Pancreas (tissue), 10 donors: ENCODE measurements at places on chromosomes 16 and 17.
A peak's percentile ranks its signal among the peaks of the same experiment; 100 is the strongest.

GRCh38 chr17:65182233-65182632 is 45.1 kb downstream of the RGS9 start:
- DNase-seq = no peak

DNA sequence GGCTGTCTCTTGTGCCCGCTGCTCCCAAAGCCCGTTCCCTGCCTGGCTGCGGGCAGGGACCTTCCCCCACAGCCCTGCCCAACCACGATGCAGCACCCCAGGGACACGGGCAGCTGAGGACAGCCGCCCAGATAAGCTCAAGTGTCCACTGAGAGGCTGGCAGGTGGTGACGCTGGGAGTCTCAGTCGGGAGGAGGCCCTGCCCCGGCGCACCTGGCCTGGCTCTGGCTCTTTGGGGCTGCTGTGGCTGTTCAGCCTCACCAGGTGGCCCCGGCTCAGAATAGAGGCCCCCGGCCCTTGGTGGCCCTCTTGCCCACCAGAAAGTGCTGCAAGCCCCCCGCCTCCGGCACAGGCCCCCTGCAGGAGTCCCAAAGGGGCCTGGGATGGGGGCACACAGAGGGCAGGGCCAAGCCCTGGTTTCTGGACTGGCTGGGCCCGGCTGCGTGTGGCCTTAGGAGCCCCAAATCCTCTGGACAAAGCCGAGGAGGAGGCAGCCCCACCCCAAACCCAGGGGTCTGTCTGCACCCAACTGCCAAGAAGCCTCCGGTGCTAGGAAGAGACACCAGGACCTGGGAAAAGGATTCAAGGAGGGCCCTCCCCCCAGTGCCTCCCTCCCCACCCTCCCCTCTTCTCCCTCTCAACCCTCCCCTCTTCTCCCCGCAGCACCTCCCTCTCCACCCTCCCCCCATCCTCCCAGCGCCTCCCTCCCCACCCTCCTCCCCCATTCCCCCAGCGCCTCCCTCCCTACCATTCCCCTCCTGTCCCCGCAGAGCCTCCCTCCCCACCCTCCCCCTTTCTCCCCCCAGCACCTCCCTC is 5.3 kb downstream of the NTHL1 start:
- no peak for DNase-seq

DNA sequence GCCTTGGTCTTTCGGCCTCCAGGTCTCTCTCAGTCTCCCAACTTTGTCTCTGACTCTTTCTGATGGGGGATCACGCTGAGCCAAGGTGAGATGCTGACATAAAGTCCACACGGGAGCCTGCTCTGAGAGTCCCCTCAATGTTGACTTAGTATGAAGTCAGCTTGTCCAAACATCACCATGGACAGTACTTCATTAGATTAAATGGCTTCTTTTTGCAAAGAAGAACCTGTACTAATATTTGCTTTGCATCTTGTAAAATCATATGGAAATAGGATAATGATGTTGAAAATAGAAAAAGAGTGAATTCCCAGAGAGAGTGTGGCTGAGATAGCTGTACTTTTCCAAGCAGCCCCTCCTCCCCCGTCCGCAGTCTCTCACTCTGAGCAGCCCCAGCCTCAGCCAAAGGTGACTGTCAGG is 56.7 kb upstream of the SIAH1 start:
- no peak for DNase-seq

- no peak for DNase-seq
Measured at GRCh38 chr16:11208916-11209665, 46.9 kb downstream of the SOCS1 start.

- DNase-seq = no peak
Measured at GRCh38 chr16:66928702-66929388, 3.5 kb upstream of the RRAD start.

DNA sequence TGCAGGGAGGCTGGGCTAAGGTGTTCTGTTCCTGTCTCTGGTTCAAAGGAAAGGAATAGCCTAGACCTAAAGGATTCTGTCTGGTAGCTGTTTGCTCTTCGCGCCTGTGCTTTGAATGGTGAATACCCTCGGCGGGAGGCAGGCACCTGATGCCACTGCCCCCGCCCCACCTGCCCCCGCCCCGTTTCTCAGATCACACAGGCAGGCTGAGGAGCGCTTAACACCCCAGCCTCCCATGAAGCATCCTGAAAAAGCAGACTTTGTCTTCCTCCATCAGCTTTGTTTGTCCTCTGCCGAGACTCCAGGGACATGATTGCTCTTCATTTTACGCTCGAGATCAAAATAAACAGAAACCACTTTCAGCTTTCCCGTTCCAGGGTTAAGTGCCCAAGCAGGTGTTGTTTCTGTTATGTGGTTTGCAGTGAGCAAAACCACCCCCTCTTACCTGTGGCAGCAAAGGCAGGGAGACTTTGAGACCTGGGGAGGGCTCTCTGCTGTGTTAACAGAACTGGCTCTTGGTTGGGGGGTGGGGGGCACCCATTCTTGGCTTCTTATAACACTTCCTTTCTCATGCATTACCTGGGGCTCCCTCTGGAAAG is 452.1 kb downstream of the WWOX start:
- DNase-seq = no peak

DNA sequence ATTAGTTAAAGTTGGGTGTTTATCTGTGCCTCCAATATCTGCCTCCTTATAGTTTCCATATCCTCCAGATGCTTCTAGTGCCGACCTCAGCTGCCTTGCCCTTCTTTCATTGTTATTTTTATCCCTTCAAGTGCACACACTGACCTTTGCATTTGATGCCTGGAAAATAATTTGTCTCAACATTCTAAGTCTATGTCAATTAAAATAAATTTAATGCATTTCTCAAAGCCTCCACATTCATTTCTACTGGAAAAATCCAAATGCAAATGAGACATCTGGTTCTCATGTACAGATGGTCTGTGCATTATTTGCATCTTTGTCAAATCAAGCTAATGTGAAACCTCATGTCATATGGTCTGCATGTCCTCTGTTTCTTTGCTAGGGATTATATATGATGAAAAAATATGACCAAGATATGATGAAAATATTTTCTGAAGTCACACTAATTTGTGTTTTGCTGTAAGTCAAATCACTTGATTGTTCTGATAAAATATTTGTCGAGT is 61.4 kb downstream of the TMEM100 start:
- no peak for DNase-seq

GRCh38 chr16:72124761-72125634 is 31.4 kb downstream of the DHX38 start:
- peak; percentile 58 for DNase-seq

- DNase-seq = no peak
Measured at GRCh38 chr16:12416136-12416787, 387.4 kb downstream of the CPPED1 start.

DNA sequence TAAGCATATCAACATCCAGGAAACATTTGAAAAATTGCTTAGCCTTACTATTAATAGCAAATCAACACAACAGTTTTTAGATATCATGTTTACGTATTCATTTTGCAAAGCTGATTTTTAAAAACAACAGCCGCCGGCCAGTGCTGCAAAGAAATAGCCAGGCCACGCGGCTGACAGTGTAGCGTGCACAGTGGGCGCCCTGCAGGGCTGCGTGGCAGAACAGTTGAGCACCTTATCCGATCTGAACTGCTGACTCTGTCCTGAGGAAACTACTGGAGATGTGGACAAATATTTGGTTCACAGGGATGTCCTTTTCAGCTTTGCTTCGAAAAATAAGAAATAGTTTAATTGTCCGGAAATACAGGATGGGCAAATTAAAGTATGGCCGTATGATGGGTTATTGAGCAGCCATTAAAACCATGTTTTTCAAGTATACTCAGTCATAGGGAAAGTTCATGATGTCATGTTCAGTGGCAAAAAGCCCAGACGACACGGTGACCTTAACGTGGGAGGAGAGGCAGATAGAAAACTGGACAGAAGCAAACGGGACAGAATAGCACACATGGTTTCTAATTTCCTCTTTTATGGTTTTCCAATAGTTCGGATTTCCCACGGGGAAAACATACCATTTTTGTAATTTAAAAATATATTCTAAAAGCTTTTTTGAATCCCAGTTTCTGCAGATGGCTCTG is 52.4 kb upstream of the ENDOV start:
- no peak for DNase-seq

DNA sequence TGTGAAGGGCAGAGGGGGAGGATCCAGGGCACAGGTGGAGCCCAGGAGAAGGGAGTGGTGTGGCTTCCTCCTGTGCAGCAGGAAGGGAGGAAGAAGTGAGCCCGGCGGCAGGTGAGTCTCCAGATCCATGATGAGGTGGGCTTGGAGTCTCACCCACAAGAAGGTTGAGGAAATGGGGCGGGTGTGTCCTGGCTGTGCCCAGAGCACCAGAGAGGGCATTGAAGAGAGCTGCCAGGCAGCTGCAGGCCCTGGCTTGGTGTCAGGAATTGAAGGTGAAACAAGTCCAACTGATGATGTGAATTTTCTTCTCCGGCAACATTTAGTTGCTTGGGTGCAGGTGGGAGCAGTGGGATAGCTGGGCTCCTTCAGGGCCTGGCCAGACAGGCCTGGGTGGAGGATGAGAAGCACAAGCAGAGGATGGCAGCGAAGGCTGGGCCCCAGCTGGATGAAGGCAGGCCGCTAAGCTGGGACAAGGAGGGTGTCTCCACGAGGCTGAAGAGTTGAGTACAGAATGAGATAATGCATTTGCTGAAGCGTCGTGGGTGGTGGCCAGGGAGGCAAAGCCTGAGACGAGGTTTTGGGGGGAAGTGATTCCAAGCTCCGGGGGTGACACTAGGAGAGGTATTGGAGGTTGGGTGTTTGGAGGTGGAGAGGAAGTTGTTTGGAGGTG is 18.3 kb downstream of the NT5M start:
- DNase-seq = no peak

GRCh38 chr17:59378675-59379074 is 47.2 kb downstream of the YPEL2 start:
- DNase-seq = no peak

DNA sequence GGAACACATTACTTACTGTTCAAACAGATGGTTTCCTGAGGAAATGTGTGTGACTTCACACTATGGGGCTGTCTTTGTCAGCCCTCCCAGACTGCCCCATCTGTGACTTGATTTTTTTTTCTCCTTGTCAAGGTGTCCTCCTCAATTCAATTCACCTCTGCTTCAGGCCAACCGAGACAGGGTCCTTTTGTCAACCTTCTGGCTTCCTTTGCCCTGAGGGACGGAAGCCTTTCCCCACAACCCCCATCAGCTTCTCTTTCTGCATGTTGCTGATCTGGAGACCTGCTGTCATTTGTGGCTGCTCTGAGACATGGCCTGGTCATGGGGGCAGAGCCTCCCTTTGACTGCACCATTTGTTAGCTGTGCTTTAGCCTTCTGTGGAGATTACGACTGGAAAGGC is 21.3 kb upstream of the RGS9 start:
- no peak for DNase-seq
